Activated CD8-positive, alpha-beta memory T cell treated with anti-CD3 and anti-CD28 coated beads for 4 hours (primary cell): ENCODE measurements at places on chromosomes 6 and 20.

- no peak for DNase-seq
Observed at GRCh38 chr6:12927746-12928145, 211.2 kb downstream of the PHACTR1 start.

- DNase-seq: no peak
Observed at GRCh38 chr6:5854899-5855298, 151.8 kb downstream of the NRN1 start.

DNA sequence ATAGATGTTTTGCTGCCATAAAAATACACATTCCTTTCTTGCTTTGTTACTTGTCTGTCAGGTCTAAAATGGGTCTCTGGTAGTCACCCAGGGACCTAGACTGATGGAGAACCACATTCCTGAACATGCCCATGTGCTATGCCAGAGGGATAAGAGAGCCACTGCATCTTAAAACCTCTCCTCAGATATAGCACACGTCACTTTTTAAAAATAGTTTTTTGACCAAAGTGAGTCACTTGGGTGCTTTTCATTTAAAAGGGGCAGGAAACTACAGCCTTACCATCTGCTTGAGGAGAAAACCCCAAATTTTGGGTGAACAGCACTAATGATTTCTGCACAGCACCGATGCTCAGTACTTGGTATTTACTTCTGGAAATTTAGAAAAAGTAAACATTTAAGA, 197.8 kb downstream of the OGFRL1 start:
- DNase-seq: no peak

DNA sequence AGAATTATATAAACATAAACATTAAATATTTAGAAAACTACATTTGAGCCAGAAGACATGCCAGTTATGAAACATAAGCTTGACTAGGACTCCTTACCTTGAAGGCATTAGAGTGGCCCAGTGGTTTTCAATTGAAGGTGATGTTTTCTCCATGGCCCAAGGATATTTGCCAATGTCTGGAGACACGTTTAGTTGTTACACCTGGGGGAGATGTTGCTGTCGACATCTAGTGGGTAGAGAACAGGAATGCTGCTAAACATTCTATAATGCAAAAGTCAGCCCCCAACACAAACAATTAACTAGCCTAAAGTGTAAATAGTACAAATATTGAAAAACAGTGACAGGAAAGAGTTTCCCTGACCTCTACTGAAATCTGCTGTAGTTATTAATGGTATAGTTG, 200.9 kb upstream of the HS3ST5 start:
- no peak for DNase-seq

- no peak for DNase-seq
Observed at GRCh38 chr20:48142516-48142773, 357.2 kb upstream of the SULF2 start.

GRCh38 chr20:62795023-62795761, 1.1 kb upstream of the MRGBP start:
- DNase-seq: peak; percentile 49

GRCh38 chr6:92550501-92550900, 868.9 kb downstream of the EPHA7 start:
- no peak for DNase-seq

- no peak for DNase-seq
Observed at GRCh38 chr20:49951151-49951550, 15.0 kb downstream of the RNF114 start.

- DNase-seq: no peak
Observed at GRCh38 chr6:42142118-42142835, at the start of gene C6orf132. TSS of gene C6orf132 (minus strand) at chr6:42142620. CDS start at chr6:42142444, 176 bp downstream.

GRCh38 chr6:44829836-44830235, 442.3 kb downstream of the CDC5L start:
- DNase-seq: no peak

DNA sequence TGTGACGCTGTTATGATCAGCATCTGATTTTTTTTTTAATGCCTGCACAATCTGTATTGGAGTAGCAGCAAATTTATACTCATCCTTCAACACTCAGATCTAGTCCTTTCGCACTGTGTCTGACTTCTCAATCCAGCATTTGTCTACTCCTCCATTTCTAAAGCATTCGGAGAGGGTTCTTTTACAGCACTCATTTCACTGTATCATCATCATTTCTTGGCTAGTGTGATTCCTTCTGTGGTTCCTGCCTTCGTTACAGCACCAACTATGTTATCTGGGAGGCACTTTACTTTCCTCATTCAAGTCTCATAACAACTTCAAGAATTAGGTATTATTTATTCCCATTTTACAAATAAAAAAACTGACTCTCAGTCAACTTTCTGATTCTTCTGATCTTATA, 18.0 kb downstream of the NUDT3 start:
- DNase-seq: no peak

GRCh38 chr6:131654326-131654725, 17.2 kb downstream of the ENPP3 start:
- no peak for DNase-seq

DNA sequence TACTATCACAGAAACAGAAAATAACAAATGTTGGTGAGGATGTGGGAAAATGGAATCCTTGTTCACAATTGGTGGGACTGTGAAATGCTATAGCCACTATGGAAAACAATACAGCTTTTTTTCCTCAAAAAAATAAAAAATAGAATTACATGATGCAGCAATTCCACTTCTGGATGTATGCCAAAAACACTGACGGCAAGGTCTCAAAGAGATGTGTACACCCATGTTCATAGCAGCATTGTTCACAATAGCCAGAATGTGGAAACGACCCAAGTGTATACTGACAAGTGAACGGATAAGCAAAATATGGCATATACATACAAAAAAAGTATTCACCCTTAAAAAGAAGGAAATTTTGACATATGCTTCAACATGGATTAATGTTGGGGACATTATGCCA, 213.4 kb downstream of the KHDC1L start:
- no peak for DNase-seq

DNA sequence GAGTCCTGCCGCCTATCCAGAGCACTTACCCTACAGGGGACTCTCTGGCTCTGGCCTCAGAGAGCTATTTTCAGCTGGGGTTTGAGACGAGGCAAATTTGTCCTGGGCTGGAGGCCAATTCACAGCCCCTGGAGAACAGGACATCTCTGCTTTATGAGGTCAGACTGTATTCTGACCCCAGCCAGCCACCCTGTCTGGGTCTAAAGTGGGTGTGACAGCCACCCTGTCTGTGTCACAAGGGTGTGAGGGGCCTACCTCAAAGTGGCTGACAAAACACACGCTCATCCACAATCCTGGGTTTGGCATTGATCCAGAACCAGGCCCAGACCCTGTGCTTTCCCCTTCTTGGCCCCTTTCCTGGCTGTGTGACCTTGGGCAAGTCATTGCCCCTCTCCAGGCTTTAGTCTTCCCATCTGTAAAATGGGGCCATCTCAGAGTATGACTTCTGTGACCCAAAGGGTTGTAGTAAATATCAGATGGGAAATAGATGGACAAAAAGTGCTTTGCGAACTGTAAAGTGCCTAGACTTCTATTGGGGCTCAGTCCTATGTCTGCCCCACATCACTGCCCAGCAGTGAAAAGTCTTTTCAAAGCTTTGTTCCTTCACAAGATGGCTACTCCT, 44.1 kb upstream of the TGM2 start:
- no peak for DNase-seq

DNA sequence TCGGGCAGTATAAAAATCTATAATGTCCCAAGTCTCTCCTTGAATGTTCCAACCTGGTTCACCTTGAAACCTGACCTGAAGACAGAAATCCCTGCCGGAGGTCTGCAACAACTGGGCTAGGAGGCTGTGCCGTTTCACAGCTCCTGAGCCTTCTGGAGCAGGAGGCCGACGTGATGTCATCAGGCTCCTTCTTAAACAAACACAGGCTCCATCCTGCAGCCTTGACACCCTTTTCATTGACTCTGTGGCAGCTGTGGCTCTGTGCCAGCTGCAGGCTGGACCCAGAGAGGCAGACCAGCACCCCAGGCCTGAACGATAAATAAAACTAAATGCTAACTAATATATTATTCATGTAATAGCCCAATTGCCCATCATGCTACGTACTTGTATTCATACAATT, 483.9 kb downstream of the CD83 start:
- no peak for DNase-seq

GRCh38 chr20:35305682-35306556, 13.7 kb upstream of the FAM83C start:
- peak; percentile 24 for DNase-seq

GRCh38 chr6:16324606-16325225, 86.3 kb downstream of the GMPR start:
- no peak for DNase-seq

GRCh38 chr6:11363881-11364576, 131.6 kb upstream of the NEDD9 start:
- DNase-seq: peak; percentile 35

GRCh38 chr6:1067346-1067745, 244.6 kb upstream of the FOXQ1 start:
- no peak for DNase-seq

DNA sequence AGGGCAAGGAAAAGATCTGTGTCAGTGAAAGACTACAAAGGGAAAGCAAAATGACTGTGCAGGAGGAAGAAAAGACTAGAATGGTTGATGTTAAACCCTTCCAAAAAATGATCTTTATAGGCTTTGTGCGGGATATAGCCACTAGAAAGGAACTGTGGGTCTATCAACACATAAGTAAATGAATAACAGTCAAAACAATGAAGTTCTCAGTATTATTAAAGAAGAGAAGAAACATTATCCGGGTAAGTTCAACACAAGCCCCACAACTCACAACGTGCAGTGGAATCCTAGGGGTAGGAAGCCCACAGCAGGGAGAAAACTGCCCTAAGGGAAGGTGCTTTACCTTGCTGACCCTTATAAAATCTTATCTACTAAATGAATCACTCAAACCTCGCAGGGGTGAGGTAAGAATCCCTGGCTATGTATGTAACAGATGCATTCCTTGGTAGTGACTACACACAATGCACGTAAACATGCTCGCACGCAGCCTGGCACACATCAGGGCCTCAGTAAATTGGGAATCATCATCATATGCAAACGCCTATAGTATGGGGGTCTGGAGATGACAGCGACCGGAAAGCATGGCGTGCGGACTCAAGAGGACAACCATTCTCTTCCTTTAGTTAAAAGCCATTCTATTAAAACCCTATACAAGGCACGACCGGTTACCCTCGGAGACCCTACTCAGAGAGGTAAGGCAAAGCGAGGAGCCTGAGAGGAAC, 11.3 kb downstream of the TFAP2A start:
- DNase-seq: no peak

- DNase-seq: no peak
Observed at GRCh38 chr6:40408786-40409542, 178.2 kb downstream of the LRFN2 start.

DNA sequence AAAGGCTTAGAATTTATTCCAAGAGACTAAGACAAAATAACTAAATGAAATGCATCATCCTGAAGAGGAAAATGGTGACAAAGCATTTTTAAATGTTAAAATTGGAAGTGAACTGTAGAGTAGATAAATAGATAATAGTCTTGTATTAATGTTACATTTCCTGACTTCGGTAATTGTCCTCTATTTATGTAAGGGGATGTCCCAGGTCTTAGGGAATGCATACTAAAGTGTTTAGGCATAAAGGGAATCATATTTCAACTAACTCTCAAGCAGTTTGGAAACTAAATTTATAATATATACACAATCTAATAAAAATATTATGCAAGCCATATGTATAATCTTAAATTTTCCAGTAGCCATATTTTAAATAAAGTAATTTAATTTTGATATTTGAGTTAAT, 159.3 kb downstream of the WDR27 start:
- DNase-seq: no peak

GRCh38 chr6:40476673-40477072, 110.5 kb downstream of the LRFN2 start:
- no peak for DNase-seq

GRCh38 chr6:137923866-137924653, 57.0 kb downstream of the TNFAIP3 start:
- no peak for DNase-seq

DNA sequence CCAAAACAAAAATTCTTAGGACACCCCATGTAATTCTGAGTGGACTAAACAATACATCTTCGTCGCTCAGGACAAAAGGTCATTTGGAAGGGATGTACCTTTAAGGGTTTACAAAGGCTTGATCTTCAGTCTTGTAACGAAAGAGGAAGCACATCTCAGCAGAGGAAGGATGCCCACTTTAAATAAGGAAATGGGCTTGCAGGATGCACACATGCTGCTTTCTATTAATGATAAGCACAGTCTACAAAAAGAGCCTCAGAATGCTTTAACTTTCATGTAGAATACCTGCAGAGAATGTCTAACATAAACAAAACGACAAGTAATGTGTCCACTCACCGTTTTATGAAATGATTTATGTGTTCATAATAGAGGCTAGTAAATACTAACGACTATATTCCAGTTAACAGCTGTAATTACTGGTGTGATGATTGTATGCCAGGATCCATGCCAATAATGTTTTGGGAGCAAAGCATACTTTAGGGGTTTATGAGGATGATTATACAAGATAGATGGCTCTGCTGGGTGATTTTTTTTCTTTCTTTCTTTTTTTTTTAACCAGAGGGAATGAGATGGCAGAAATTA, 216.9 kb downstream of the GMDS start:
- DNase-seq: no peak

DNA sequence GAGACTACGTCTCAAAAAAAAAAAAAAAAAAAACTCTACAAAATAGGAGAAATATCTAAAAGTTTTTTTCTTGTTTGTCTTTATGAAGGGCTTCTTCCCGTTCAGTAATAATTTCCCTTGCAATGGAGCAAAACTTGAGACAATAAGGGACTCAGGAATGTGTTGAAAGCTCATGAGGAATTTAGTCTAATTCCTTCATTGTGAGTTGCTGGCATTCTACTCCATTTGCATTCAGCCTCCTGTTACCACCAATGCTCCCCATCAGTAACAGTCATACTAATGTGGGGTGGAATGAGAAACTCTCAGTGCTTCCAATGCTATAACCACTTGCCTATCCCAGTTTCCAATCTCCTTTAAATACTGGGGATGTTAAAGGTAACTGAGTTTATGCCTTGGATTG, 576.7 kb upstream of the AGPAT4 start:
- no peak for DNase-seq

DNA sequence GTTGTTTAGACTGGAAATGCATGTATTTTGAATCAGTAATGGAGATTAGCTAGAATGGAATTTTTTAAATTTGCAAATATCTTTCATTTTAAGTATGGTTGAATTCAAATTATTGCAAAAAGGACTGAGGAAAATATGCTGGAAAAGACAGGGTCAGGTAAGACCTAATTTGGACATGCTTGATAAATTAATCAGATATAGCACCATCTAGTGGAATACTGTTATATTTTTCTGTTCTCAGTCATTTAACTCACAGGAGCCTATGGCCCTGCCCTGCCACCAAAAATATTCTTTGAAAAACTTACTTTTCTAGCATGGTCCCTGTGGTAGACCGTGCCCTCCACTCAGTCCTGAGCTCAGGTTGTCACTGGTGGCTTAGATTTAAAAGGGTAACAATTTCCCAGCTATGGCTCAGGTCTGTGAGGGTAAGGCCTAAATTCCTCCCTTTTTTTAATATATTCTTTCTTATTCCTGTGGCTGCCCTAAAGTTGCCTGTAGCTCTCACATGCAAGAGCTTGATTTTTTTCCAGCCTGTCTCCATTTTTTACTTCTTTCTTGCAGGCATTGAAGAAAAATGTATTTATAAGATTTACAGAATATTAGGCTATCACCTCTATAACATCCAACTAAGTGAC, 25.3 kb upstream of the KIAA1586 start:
- no peak for DNase-seq
